ENCODE measurements at places on chromosomes 1 and 21.
A peak's percentile ranks its signal among the peaks of the same experiment; 100 is the strongest.

DNA sequence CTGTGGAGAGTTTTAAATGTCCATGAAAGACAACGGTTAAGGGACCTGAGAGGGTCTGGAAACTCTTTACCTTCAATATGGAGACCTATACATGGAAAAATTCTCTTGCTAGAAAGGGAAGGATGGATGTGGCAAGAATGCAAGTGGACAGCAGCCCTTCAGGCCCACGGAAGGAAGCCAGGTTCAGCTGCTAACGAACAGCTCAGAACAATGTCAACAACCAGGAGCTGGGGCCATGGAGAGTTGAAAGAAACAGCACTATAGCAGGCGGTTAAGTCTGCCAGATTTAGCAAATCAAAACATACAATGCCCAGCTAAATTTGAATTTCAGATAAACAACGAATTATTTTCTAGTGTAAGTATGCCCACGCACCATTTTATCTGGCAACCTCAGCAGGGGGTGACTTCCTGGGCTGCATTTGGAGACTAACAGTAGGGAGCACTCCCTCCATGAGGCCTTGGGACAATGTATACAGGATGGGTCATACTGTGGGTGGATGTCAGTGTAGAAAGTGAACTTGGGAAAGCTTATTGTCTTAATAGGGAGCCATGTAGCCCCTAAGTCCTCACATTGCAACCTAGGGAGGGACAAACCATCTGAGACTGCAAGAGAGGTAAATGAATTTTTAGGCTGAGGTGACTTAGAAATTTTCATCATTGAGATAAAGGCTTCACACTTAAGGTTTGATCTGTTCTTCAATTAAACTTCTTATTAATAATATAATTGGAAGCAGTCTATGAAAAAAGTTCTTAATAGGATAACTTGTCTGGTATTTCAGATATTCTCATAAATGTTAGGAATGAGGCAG, 7.8 kb upstream of the H3-3A start:
- DNase-seq, result no peak

DNA sequence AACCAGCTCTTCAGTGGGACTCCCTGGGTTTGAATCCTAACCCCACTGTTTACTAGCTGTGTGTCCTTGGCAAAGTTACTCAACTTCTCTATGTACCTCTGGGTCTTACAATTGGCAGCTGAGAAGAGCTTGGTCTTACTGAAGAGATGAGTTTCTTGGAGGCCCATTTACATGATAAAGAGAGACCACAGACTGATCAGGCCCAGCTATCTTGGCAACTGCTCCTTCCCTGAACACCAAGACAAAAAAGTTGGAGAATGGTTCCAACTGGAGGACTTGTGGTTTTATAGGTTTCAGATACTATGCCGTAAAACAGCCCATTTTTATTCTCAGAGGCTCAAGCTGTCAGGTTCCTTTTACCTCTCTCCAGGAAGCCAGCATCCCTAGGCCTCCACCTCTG, 24.8 kb upstream of the CNIH3 start:
- DNase-seq, result peak; percentile 17

- DNase-seq, result no peak
Measured at GRCh38 chr1:10128101-10128765, 82.1 kb upstream of the KIF1B start.

- DNase-seq, result no peak
Measured at GRCh38 chr1:150775276-150775675, 9.7 kb upstream of the CTSS start.

DNA sequence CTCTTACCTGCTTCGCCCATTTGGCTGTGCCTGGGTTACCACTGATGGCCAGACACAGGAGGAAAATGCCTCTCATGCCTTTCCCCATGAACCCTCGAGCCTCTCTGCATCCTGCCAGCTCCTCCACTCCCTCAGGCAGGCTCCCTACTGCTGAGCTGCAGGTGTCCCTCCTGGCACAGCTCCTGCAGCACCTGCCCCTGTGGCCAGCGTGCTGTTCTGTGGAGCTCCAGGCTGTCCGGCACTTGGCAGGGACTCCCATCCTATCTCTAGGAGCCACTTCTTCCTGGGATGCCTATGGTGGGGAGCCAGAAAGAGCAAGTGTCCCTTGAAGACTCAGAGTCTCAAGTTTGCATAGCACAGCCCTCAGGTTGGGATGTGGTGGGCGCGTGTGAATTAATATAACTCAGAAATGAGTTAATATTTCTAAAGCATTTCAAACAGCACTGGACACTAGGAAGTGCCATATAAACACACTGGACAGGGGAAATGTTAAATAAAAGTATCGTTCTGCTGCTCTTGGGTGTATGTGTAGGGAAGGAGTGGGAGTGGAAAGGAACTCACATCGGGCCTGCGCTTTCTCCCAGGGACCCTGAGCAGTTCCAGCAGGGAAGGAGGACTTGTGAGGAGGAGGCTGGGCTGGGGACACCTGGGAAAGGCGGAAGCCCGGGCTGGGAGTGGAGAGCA, 2.7 kb downstream of the LRRC71 start:
- no peak for DNase-seq
